ENCODE measurements at places on chromosomes 16 and 17.

DNA sequence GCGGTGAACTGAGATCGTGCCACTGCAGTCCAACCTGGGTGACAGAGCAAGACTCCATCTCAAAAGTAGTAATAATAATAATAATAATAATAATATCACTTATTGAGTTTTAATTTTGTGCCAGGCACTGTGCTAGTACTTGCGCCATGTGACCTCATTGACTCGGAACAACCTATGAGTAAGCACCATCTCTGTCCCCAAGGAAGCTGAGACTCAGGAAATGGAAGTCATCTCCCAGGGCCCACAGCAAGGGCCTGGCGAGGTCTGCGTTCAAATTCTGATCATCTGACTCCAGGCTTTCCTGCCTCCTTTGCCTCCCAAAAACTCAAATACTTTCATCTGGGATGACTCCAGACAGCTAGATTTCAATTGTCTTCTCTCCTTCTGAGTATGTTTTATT lies 162.9 kb downstream of the SEC14L1 start:
- no peak for DNase-seq

DNA sequence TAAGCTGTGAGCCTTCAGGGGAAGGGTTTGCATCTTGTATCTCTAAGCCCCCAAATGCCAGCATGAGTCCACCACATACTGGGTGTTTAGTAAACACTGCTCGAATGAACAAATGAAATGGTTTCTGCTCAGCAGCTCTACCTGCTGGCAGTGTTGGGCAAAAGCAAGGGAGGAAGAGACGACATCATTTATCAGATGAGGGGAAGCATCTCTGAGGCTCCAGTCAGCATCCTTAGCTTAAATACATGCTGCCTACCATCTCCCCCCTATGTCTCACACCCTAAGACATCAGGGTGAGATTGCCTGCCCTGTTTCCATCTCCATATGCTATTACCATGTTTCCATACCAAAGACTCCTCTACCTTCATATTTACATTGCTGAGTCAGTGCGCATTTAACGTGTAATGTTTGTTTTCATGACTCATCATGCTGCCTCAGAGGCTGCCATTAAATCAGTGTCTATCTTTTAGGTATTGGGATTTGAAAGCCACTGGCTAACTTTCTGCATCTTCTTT lies 379.8 kb downstream of the UTP18 start:
- no peak for DNase-seq

GRCh38 chr16:87053016-87053982 lies 263.9 kb downstream of the C16orf95 start:
- no peak for DNase-seq

- no peak for DNase-seq
Measured at GRCh38 chr17:59719526-59719925, 12.1 kb downstream of the VMP1 start.

- DNase-seq, result no peak
Measured at GRCh38 chr16:67255553-67256221, 6.9 kb downstream of the SLC9A5 start.

DNA sequence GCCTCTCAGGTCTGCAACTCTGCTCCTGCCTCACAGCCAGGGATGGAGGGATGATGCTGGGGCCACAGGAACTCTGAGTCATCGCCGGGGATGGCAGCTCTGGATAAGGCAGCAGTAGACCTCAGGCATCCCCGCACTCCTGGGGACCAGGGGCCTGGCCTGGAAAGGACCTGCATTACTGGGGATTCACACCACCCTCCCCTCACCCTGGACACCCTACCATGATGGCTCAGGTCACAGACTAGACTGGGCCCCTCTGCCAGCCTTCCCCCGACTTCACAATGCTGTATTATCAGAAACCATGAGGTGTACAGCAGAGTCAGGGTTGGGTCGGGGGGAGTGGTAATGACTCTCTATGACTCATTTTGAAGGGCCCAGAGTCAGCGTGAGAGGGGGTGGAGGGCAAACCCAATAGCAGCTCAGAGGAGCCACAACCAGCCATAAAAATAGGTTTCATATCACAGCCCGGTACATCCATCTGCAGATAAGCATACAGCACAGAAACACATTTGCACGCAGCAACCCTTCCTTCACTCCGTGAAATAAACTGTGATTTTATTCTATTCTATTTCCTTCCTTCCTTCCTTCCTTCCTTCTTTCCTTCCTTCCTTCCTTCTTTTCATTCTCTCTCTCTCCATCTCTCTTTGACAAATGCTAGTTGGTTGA lies 28.8 kb downstream of the DYNLRB2 start:
- peak; percentile 84 for DNase-seq
